ENCODE measurements at places on chromosomes 5 and 9.

GRCh38 chr9:99300603-99301002 is 78.5 kb downstream of the SEC61B start:
- DNase-seq = no peak

GRCh38 chr9:129835860-129836223 is 584 bp downstream of the USP20 start:
- DNase-seq = no peak

GRCh38 chr5:56279979-56280378 is 46.8 kb upstream of the ANKRD55 start:
- peak; percentile 74 for DNase-seq

GRCh38 chr5:172971482-172971881 is 12.1 kb upstream of the ATP6V0E1 start:
- no peak for DNase-seq

- no peak for DNase-seq
Observed at GRCh38 chr5:1726956-1727355, 72.7 kb downstream of the MRPL36 start.

All from fibroblast of the aortic adventitia (primary cell).